Activated CD8-positive, alpha-beta memory T cell treated with anti-CD3 and anti-CD28 coated beads for 24 hours (primary cell): ENCODE measurements at places on chromosomes 3 and 15.

GRCh38 chr3:150238995-150239619, 169.0 kb upstream of the TSC22D2 start:
- no peak for DNase-seq

- no peak for DNase-seq
These were observed 98.8 kb downstream of the ZNF621 start for GRCh38 chr3:40623567-40623966.

- no peak for DNase-seq
These were observed 52.7 kb upstream of the SPTSSB start for GRCh38 chr3:161423911-161424522.

GRCh38 chr3:182911782-182912111, 68.6 kb downstream of the DCUN1D1 start:
- DNase-seq = no peak

DNA sequence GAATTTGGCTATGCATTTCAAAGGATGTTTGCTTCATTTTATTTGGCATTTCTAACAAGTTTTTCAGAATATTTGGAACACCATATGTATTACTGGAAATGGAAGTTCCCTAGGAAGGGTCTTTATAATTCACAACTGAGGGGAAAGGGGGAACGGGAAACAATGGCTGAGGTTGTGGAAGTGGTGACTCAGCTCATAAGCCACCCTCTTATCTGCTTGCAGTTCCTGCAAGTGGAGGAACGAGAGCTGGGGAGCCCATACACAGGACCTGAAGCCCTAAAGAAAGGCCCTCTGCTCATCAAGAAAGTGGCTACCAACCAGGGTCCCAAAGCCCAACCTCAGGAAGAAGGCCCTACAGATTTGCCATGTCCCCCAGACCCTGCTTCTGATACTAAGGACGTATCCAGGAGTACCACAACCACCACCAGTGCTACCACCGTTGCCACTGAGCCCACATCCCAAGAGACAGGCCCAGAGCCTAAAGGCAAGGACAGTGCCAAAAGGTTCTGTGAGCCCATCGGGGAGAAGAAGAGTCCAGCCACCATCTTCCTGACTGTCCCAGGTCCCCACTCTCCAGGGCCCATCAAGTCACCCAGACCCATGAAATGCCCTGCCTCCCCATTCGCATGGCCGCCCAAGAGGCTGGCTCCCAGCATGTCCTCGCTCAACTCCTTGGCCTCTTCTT, 37.9 kb downstream of the ESYT3 start:
- no peak for DNase-seq

DNA sequence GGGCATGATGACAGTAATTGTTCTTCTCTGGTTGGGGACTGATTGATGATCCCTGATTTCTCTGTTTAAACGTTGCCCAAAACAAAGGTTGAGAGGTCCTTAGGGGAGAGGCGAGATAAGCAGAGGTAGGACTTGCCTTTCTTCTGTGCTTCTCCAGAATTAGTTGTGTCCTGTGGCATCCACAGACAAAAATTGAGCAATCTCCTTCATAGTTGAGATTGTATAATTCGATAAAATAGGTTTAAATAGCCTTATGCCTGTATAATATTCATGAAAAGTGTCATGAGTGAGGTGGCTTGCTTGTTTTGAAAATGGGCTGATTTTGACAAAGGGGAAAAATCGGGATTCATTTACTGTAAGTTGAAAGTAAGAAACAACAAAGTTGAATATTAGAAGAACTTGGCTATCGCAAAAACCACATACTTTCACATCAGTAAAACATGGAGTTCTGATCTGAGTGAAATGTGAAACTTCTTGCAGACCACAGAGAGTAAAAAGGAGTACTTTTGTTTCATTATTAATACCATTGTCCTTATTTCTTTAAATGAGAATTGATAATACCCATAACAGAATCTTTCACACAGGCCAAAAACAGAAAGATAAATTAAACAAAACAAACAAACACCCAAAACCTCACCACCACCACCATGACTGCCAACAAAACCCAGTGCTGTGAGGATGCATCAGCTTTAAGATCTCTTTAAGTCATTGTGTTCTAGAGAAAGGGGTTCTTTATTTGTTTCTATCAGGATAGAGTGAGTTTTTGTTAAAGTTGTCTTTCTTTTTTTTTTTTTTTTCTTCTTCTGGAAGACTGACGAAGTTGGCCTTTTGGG, 155.7 kb downstream of the LPP start:
- no peak for DNase-seq

DNA sequence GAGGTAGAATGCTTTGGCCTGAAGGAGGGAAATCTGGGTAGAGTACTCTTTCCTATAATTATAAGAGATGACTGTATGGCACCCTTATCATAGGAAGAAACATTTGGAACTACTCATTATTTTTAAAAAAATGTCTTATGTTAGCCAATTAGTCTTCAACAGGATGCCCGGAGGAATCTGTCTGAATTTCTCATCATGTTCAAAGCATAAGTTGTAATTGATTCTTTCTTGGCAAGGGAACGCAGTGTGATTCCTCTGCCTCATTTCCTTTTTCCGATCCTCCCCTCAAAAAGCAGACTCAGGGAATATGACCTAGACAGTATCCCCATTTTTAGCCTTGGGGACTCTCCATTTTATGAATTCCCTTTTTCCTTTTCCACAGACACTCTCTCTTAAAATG, 165.1 kb downstream of the IL5RA start:
- no peak for DNase-seq

DNA sequence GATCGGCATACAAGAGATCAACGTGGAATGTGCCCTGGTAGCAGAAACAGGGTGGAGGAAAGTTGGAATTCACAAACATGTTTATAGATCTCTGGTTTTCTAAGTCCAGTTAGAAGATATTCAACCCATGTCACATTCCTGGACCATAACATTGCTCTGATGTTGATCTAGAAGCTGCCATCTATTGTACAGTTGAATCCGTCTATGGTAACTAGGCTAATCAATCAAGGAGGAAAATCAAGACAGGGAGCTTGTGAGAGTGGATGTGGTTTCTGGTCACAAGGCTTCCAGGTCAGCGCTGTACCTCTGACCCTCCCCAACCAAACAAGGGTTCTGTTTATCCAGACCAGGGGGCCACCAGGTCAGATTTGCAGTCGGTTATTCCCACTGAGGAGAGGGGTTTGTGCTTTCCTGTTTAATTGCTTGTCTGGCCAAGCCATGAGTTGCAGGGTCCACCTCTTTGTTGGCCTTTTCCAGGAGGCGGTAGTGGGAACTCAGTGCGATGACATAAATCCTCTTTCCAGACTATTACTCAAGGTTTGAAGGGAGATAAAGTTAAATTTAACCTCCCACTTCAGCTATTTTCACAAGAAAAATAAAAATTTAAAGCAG, 130.3 kb downstream of the SLCO3A1 start:
- DNase-seq = no peak

DNA sequence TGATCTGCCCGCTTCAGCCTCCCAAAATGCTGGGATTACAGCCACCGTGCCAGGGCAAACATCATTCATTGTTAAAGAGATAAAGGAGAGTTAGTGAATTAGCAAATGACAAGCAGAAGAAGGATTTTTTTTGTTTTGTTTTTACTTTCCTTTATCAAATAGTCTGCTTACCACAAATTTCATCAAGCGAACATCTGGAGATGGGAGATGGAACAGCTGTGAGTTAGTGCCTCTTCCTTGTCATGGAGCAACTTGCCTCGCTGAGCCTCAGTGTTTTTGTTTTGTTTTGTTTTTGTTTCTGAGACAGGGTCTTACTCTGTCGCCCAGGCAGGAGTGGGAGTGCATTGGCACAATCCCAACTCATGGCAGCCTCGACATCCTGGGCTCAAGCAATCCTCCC, 15.9 kb downstream of the ZNF860 start:
- no peak for DNase-seq

- DNase-seq = no peak
These were observed 57.7 kb downstream of the CNTN4 start for GRCh38 chr3:2156244-2156847.

DNA sequence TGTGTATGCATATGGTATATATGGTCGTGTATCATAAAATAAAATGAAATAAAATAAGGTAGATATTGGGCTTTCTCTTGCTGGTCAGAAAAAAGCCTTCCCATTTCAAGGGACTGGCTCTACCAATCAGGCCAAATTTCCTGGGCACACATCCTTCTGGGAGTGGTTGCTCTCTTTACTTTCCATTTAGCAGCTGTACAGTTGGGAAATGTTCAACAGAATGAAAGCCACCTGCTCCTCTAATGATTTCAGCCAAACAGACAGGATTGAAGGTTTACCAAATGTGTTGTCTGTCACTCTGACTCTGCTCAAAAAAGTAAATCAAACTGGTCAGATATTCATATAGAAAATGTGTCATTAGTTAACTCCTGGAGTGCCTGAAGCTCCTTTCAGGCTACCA, 380.4 kb downstream of the ROBO2 start:
- no peak for DNase-seq

- DNase-seq = no peak
These were observed 1.4 kb upstream of the CLEC3B start for GRCh38 chr3:45024542-45025255.

DNA sequence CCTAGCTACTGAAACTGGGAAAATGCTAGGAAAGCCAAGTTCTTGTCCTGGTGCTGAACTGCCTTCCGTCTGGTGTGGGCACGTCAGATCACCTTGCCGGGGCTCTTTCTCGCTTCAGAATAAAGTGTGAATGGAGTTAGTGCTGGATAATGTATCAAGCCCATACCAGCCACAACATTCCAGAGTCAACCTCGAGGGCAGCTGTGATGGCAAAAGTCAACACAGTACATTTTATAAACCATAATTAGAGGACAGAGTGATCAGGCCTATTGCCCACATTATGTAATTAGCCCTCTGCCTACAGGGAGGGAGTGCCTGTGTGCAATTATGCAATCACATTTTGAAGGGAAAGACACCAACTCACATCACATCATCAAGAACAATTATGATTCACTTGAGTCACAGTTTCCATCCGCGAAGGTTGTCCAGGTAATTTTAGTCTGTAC, 165.2 kb downstream of the RORA start:
- DNase-seq = no peak

DNA sequence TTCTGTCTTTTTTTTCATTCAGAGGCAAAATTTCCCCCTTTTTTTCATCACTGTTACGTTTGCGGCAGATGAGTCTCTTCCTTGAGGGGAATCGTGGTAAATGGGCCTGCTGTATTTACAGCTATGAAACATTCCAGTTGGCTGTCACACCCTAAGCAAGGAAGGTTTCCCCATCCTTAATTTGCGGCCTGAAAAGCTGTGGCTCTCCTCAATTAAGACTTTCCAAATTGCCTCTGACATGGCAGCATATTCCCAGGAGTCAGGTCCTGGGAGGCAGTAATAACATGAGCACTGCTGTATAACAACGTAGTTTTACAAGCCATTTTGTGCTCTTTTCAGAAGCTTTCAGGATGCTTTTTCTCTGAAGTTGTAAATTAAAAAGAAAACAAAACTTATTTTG, 420.9 kb downstream of the LPP start:
- DNase-seq = no peak

GRCh38 chr3:49428752-49429080, 408 bp downstream of the NICN1 start:
- DNase-seq = no peak

GRCh38 chr3:154304116-154304786, 20.0 kb downstream of the DHX36 start:
- no peak for DNase-seq

DNA sequence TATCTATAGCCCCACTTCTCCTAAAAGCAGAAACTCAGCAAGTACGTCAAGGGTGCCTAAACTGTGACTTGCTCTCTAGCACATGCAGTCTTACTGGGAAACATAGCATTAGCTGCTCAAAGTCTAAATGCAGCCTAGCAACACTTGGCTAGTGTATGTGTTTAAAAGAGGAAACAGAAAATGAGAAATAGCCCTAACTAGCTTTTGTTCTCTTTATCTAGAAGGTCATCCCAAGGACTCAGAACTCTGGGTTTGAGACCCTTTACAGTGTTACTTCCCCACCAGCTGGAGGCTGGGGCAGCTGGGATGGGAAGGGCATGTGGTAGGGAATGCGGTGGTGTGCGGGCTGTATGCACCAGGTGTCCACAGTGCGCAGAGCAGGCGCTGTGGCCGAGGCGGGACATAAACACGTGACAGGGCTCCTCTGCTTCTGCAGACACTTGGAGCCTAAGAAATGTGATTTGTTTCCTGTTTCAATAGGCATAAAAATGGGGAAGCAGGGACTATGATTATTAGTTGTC, 13.3 kb downstream of the ETV5 start:
- DNase-seq = no peak

- no peak for DNase-seq
These were observed 181.2 kb upstream of the IL12A start for GRCh38 chr3:159807137-159808040.

DNA sequence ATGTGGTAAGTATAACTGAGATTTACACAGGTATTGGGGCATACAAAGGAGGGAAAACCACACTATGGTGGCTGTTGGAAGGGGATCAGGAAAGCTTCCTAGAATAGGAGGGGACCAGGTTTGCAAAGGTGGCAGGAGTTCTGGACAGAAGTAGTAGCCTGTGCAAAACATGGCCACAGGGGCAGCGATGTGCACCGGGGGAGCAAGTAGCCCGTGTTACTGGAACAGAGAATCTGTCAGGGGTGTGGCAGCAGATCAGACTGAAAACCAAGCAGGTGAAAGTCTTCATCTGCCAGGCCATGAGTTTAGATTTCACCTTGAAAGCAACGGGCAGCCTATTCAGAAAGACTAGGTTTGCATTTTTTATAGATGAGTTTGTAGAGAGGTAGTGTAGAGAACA, 182.3 kb upstream of the LPP start:
- DNase-seq = no peak

DNA sequence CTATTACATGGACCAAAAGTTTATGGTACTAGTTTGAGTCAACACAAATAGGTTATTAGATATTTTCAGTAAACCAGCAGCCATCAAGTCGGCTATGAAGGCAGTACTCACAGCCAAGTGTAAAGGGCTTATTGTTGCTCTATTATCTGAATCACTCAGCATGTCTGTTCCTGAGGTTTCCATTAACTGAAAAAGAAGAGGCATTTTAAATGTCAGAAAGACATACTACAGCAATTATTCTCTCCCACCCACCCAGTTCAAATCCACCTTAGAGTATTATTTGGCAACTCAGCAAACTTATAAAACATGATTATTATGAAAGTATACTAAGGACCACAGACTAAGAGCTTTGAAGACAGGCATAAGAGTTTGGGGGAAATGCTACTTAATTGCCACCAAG, 93.1 kb downstream of the BTD start:
- DNase-seq = no peak

- no peak for DNase-seq
These were observed 118.0 kb upstream of the SLC24A5 start for GRCh38 chr15:48002767-48003166.

DNA sequence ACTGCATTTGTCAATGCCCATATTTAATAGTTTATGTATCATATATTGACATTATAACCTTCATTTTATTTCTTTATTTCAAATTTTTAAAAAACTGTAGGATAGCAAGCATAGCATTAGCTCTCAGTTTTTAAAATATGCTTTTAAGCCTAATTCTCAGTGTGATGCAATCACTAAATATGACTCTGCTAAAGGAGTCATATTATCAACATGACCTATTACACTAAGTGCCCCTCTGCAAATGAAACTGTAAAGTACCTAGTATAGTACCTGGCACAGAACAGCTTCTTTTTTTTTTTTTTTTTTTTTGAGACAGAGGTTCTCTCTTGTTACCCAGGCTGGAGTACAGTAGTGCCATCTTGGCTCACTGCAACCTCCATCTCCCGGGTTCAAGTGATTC, 179.4 kb upstream of the CGNL1 start:
- no peak for DNase-seq
